Mesangial cell (primary cell): ENCODE measurements at places on chromosomes 3 and 15. TPM values are rescaled to one million over a fixed set of nuclear protein-coding genes. Genes with fewer than 3 reads are reported as not detected.

Gene DNAJB11
- total RNA-seq = 31.4 and 54.3 TPM in 2 replicates

Gene SEMA3G
- total RNA-seq = 0.25 TPM in 1 of 2 replicates, not detected in the other

Gene LSAMP
- 9.8 and 20.9 TPM in 2 replicates for total RNA-seq

Gene SHC4
- total RNA-seq = 1.3 and 3.4 TPM in 2 replicates

Gene ZNF660
- total RNA-seq = 1.1 and 1.6 TPM in 2 replicates

Gene CACNA2D3
- total RNA-seq = 0.13 TPM in 1 of 2 replicates, not detected in the other

Gene ANKUB1
- total RNA-seq = not detected in 2 replicates

Gene CPLX3
- total RNA-seq = not detected in 2 replicates

Gene ITIH4
- 0.63 TPM in 1 of 2 replicates, not detected in the other for total RNA-seq

Gene COPS2
- total RNA-seq = 29.7 and 30.6 TPM in 2 replicates

Gene CAMKV
- total RNA-seq = not detected in 2 replicates

Gene NR2E3
- 0.13 and 0.16 TPM in 2 replicates for total RNA-seq

Gene ZBED2
- 3.3 and 20.5 TPM in 2 replicates for total RNA-seq

Gene STAB1
- 0.13 and 0.33 TPM in 2 replicates for total RNA-seq

Gene HACD2
- 13.7 and 19.1 TPM in 2 replicates for total RNA-seq
